ENCODE measurements at places on chromosomes 6 and 20.
A peak's percentile ranks its signal among the peaks of the same experiment; 100 is the strongest.

GRCh38 chr6:42363926-42364849, 87.5 kb downstream of the TRERF1 start:
- DNase-seq = no peak

- no peak for DNase-seq
Measured at GRCh38 chr20:50389808-50390684, 120.1 kb upstream of the PTPN1 start.

DNA sequence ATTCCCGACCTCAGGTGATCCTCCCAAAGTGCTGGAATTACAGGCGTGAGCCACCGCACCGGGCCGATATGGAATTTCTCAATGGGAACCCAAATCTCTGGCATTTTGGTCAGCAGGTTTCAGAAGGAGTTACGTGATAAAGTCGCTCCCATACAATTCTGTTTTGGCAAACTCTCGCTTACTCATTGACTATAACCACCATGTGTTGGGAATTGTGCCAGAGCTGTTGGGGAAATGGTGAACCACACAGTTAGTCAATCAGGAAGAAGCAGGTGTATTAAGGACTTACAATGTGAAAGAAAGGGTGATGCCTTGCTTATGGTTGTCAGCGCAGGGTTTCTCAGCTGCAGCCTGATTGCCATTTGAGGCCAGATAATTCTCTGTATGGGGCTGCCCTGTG, 410.5 kb downstream of the QKI start:
- DNase-seq = no peak

GRCh38 chr6:164013480-164014208, 599.1 kb downstream of the QKI start:
- no peak for DNase-seq

- no peak for DNase-seq
Measured at GRCh38 chr20:41131594-41132387, 5.6 kb upstream of the PLCG1 start.

GRCh38 chr6:150738092-150738629, 127.3 kb upstream of the MTHFD1L start:
- no peak for DNase-seq

GRCh38 chr6:27761391-27761790, 150.8 kb downstream of the OR2B2 start:
- no peak for DNase-seq

- DNase-seq = no peak
Measured at GRCh38 chr6:3406362-3406821, 50.5 kb downstream of the SLC22A23 start.

- no peak for DNase-seq
Measured at GRCh38 chr6:105824732-105825131, 261.4 kb upstream of the PRDM1 start.

DNA sequence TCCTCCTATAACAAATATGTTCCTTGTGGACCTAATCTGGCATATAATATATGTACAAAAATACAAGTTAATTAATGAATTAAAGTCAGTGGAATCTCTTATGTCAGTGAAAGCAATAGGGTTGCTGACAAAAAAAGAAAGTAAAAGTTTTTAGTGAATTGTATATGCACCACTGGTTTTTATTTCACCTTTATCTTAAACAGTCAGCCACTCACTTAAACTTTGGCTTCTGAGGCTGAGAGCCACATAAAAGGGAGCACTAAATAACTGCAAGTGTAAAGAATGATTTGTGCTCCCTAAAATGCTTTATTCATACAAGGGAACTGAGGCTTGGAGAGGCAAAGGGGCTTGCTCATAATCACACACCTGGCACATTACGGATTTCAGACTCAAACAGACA, 9.9 kb upstream of the F13A1 start:
- DNase-seq = no peak

- no peak for DNase-seq
Measured at GRCh38 chr6:167541544-167541943, 216.7 kb downstream of the TTLL2 start.

- no peak for DNase-seq
Measured at GRCh38 chr20:21507400-21508229, 6.2 kb downstream of the NKX2-2 start.

DNA sequence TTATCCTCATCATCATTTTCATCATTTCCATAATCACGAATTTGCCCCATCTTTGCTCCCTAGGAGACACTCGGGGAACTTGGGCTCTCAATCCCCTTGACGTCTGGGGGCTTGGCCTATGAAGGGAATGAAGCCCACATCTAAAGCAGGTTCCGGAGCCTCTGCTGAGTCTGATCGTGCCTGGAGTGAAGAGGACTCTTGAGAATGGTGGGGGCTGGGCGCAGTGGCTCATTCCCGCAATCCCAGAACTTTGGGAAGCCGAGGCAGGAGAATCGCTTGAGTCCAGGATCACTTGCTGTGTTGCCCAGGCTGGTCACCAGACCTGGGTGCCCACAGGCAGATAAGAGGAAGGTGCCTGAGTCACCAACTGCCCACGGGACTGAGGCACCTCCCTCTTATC, 114.5 kb downstream of the SYCP2 start:
- DNase-seq = no peak

- DNase-seq = no peak
Measured at GRCh38 chr20:31472395-31473330, 2.3 kb downstream of the DEFB124 start.

DNA sequence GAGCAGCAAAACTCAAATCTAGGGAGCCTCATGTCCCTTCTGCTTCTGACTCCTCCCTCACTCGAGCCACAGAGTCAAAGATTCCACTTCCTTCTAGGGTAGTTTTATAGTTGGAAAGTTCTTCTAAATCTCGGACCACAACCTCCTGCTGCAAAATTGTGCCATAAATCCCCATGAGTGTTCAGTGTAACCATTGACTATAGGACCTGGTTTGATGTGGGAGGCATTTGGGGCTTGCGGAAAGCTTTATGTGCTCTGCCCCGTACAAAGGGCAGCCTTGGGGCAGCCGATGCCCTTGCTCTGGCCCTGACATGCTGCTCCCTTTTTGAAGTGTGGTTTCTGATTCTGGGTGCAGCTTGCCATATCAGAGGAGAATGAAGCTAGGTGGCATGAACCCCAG, 43.6 kb upstream of the IER3 start:
- DNase-seq = no peak

- no peak for DNase-seq
Measured at GRCh38 chr6:4941782-4942672, 61.8 kb downstream of the RPP40 start.

DNA sequence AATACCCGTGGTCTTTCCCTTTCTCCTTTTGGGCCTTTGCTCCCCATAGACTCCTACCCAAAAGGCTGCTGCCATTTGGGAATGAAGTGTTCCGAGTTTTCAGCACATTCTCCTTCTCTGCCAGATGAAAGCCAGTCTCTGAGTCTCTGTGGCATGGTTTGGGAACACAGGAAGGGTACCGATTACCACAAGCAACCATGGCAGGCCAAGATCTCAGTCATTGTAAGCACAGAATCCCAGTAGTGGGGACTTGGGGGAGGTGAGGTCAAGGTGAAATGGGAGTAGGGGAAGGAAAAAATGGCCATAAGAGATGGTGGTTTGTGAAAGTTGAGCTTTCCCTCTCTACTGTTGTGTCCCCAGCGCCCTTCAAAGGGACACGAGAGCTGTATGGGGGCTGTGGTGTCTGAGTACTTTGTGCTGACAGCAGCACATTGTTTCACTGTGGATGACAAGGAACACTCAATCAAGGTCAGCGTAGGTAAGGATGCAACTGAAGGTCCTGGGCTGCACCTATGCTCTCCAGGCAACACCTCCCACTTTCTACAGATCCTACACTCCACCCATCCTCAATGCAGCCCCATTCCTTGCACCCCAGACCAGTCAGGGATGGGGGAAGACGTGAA, 4.1 kb downstream of the CFB start:
- DNase-seq = no peak

DNA sequence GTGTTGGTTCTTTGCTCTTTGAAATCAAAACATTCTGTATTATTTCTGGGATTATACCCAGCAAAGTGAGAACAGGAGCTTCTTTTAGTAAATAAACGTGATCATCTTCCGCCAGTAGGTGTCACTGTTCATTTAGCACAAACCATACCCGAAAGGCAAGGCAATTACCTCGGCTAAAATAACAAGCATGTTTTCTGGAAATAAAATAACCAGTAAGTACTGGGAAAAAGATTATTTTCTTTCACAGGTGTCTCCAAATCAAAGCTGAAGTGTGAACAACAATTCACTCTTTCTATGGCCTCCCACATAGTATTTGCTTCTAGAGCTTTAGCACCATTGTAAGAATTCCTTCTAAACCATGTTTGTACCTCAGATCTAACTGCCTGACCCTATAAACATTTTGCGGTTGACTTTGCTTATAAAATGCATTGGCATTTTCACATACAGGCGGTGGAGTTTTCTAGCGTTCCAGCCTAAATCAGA, 144.6 kb upstream of the AGPAT4 start:
- DNase-seq = peak; percentile 38

GRCh38 chr6:168407842-168408241, 33.1 kb upstream of the SMOC2 start:
- no peak for DNase-seq

- no peak for DNase-seq
Measured at GRCh38 chr6:103672169-103672568, 1187.5 kb downstream of the HACE1 start.

DNA sequence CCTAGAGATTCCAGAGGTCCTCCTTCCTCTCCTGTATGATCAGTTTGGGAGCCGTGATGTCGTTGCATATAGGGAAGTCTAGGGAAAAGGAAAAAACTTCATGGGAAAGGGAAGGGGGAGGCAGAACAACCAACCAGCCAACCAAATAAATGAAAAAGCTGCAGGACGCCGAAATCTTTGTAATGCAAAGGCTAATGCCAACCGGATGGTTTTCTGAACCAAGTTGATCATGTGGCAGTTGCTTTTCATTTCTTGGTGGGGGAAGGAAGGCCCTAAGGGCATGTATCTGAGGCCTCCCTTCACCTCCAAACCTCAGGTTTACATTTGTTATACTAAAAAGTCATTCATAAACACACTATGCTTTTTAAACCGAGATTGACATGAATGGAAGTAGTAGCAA, 167.2 kb downstream of the ARID1B start:
- no peak for DNase-seq

DNA sequence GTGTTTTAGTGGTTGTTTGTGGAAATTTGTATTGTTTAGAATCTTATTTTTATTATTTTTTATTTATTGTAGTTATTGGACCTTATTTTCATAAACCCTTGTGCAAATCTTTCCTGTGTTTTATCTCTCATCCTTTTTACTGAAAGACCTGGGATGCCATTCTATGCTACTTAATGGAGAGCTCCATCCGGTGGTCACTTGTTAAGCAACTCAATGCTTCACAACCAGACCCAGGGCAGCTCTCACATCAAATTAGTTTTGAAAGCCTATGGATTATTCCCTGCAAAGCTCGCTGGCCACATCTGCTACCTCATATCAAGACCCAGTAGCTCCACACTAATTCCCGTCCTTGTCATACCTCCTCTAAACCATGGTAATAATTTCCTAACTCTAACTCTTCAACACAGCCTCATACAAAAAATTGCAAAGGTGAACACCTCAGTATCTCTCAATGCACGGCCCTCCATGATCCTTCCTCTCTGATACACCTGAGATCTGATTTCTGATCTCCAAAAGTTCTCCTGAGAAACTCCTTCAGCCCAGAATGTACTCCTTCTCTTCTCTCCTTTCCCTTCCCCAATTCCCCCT, 296.6 kb upstream of the MANEA start:
- DNase-seq = no peak

GRCh38 chr6:46263707-46264086, 92.9 kb upstream of the ENPP5 start:
- DNase-seq = no peak

DNA sequence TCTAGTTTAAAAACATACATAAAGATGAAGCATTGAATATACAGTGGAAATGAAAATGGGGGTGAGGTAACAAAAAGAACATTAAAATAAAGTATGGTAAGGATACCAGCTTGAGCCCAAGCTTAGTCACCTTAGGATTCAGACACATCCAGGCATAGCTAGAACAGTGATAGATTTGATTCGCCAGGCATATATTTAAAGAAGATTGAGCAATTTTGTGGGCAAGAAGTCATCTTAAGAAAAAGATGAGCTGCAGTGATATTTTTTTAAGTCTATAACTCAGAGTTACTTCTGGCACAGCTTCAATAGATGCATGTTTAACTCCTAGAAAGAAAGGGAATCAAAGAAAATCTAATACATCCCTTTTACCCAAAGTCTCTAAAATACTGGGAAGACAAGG, 97.9 kb downstream of the BMP5 start:
- no peak for DNase-seq

DNA sequence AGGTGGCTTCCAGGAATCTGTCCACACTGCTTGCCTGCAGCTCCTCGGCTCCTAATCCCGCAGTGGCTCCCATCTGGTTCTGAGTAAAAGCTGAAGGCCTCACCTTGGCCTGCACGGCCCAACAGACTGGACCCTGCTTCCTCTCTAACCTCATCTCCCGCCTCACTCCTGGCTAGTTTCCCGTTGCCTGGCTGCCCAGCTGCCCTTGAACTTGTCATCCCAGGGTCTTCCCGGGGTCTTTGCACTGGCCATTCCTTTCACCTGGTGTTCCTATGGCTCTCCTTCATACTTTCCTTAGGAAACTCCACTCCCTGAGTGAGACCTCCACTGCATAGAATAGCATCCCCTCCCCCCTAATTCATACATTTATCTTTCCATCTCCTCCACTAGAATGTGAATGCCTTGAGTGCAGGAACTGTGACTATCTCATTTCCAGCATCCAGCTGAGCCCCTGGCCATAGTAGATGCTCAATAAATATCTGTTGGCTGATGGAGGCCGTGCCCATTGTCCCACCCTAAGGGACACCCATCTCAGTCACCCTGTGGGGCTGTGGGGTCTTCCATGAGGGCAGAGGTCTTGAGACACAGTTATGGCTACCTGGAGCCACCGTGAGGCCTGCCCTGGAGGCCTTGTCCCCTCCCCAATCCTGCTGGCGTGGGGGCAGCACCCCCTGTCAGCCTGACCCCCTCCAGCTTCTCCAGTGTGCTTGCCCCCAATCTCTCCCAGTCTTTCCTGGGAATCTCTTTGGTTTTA, 9.1 kb upstream of the SIRPA start:
- DNase-seq = no peak

DNA sequence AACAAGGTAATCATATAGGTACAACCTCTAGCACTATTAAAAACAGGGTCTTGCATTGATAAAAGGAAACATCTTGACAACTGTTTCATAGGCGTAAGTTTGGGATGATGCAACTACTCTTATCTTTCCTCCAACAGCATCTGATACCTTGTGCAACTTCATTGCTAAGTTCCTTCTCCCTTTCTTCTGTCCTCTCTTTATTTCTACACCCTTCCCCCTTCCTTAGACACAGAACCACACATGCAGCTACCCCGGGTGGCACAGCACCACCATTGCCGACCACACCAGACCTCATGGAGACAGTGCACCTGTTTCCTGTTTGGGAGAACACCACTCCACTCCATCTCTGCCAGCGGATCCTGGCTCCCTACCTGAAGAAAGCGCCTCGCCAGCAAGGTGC, 14.4 kb downstream of the MYB start:
- DNase-seq = no peak

Data from ovary (tissue), 10 donors.